ENCODE measurements at places on chromosomes 16 and 17.

GRCh38 chr17:30568117-30568430, 90.9 kb downstream of the GOSR1 start:
- no peak for DNase-seq

GRCh38 chr16:19517424-19518089, 4.3 kb downstream of the GDE1 start:
- DNase-seq = no peak

DNA sequence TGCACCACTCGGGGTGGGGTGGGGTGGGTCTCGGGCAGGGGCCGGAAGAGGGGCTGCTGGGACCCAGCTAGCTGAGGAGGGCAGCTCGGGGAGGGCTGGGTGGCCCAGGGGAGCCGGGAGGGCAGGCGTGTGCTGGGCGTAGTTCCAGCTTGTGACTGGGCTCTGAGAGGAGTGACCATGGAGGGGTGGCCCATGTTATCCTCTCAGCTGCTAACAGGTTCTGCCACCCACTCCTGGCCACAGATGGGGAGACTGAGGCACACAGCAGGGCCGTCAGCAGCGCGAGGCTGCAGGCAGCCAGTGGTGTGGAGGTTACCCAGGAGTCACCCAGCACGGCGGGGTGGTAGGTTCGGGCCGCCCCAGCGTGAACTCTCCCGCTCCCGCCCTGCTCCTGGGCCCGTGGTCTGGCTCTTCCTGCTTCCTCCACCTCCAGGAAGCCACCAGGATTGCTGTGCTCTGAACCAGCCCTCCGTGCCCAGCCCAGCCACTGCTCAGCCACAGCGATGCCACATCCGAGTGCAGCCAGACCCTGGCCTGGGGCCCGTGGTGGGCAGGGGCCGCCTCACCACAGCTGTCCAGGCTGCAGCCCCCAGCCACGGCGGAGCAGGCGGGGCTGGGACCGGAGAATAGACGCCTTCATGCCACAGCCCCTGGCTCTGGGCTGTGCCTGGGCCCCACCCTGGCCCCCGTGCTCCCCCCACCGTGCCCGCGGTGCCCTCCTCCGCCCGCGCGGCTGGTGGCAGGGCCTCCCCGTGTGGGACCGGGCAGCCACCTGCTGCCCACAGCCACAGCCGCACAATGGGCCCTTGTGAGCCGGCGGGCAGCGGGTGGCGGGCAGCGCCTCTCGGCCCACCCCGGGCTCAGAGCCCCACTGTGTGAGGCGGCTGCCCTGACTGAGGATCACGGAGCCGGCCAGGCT, 26.3 kb upstream of the SSTR5 start:
- no peak for DNase-seq

DNA sequence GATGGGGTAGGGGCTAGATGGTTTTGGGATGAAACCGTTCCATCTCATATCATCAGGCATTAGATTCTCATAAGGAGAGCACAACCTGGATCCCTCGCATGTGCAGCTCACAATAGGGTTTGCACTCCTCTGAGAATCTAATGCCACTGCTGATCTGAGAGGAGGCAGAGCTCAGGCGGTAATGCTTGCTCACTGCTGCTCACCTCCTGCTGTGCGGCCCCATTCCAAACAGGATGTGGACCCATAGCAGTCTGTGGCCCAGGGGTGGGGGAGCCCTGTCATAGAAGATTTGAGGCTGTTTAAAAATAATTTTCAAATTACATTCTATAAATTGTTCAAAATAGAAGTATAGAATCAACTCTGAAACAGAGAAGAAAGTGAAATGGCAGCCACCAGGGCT, 50.8 kb downstream of the PHKB start:
- DNase-seq = no peak

DNA sequence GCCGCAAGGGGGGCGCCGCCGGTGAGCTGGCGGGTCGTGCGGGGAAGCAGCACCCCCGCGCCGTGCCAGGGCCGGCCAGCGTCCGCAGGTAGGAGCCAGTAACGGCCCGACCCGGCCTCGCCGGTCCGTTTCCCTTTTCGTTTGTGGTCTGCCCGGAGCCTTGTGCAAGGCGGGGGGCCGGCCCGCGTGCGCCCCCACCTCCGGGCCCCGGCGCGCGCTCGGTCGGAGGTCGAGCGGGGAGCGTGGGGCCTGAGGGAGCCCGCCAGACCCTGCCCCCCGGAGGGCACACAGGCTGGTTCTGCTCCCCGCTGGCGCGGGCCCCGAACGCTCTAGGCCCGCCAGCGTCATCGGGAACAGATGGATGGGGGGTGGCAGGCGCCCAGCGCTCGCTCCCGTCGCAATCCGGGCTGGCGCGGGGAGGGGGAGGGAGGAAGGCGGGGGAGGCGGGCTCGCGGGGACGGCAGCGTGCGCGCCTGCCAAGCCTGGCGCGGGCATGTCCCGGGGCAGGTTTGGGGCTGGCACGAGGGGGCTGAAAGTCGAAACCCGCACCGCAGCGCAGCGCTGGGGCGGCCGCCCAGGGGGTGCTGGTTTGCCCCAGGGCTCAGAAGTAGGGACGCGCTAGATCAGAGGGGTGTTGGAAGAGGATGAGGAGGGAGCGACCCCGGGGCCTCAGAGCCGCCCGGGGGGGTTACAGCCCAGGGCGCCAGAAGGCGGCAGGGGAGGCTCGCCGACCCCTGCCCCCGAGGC, 1.5 kb upstream of the GSE1 start:
- DNase-seq = peak; percentile 64

GRCh38 chr16:72797621-72798020, 250.3 kb downstream of the ZFHX3 start:
- no peak for DNase-seq

- DNase-seq = no peak
These were observed 5.5 kb upstream of the SRL start for GRCh38 chr16:4247460-4247784.

DNA sequence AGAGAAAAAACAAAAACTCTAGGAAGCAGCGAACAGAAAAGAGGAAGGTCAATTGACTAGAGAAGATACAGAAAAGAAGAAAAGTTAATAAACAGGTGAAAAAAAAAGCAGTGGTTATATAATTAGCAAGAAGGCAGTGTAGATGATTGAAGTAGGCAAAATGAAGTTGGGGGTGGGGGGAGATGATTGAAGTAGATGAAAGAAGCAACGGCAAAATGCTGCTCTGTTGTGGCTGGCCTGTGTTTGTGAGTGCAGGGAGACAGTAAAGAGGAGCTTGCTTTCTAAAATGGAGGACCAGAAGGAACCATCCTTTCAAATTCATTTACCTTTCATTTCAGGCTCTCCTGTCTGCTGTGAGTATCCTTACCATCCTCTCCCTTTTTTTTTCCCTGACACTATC, 3.6 kb downstream of the EVI2B start:
- DNase-seq = peak; percentile 76

DNA sequence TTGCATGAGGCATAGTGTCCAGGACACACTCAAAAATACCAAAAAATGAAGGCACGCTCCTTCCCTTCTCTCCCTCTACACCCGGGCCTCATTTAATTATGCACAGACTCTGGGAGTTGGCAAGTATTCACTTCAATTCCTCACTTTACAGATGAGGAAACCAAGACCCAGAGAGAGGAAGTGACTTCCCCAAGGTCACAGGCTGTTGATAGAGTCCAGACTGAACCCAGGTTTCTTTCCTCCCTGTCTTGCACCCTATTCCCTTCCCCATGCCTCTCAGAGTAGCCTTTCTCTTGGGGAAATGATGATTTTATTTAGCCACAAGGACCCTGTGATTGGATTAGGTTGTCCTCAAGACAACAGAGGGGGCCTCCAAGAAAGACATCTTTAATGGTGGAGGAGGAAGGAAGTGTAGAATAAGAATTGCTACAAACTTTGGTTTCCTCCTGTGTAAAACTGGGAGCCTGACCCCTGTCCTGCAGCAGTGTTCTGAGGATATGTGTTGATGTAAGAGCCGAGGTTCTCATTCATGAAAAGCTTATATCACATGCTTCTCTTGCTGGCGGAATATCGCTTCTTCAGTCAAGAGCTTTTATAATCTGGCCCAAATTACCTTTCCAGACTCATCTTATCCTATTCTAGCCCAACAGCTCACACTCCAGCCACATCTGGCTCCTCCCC, 48.8 kb upstream of the SIAH1 start:
- no peak for DNase-seq

DNA sequence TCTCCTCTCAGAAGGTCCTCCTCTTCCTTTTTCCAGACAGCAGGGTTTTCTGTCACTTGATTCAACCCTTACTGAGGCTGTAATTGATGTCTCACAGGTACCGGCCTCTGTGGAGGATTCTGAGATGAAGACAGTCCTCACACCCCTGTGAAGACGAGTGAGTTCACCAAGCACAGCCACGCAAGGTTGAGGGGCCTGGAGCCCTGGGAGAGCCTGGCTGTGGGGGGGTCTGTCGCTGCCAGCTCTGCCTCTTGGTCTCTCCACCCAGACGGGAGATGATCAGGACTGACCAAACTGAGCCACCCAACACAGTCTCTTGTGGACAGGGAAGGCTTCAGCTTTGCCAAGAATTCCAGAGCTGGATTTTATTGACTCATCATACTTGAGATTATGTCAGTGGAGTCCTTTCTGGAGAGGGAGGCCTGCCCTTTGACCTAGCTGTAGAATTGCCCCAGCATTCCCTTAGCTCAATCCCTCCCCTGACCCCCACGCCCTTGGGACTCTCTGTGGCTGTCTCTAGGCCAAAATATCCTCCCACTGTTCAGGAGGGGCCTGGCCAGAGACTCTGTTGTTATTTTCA, 51.1 kb upstream of the CRHR1 start:
- no peak for DNase-seq

DNA sequence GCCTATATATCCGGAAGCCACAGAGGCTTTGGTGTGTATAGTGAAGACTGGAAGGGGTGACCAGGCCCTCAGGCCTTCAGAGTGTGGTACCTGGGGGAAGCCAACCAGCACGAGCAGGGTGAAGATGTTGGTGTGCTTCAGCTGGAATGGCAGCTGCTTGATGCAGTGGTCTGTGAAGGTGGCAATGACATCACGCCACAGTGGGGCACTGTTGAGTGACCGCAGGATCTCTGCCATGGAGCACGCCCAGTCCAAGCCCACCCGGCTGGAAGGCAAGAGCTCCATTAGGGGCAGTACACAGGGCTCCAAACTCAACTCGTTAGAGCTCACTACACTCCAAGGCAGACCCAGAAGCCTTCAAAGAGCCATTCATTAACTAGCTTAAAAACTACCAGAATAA, 68.5 kb upstream of the ATP2A3 start:
- peak; percentile 11 for DNase-seq

- DNase-seq = no peak
These were observed 10.6 kb downstream of the BLTP2 start for GRCh38 chr17:28634206-28634865.

DNA sequence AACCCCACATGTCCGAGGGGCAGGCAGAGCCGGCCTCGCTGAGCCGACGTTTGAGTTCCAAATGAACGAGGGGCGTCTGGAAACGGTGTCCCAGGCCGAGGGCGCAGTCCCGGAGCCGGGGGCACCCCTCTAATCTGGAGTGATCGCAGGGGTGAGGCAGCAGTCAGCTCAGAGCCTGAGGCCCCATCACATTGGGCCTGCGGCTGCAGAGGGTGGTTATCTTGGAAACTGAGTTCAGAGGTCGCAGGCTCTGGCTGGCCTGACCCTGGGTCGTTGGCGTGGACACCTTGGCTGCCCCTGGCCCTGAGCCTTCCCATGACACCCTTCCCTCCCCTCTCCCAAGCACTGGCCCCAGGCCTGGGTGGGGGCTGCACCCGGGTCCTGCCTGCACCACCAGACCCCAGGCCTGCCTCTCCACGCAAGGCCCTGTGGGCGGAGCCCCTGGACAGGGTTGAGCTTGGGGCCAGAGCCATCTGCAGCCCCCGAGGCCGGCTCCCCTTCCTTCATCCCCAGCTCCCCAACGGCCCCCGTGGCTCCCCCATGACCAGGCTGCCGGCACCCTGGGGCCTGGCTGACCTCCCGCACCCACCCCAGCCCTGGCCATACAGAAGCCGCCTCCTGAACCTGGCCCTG, 45.6 kb downstream of the ZFPM1 start:
- DNase-seq = no peak

DNA sequence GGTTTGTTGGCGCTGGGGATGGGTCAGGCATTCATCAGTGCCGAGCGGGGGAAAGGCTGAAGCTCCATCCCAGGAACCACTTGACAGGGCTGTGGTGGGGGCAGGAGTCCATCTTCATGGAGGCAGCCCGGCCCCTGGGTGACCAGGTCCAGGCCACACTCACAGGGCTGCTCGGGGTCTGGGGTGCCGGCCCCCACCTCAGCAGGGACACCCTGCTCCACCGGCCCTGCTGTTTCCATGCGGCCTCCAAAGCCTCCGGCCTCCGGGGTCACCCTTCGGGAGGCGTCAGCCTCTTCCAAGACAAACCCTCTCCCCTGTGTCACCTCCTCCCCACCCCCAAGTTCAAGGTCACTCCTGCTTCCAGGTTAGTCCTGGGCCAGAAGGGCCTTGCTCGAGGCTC, 22.1 kb downstream of the GALNS start:
- no peak for DNase-seq

- no peak for DNase-seq
These were observed 90.7 kb upstream of the TMEM97 start for GRCh38 chr17:28228109-28228840.

DNA sequence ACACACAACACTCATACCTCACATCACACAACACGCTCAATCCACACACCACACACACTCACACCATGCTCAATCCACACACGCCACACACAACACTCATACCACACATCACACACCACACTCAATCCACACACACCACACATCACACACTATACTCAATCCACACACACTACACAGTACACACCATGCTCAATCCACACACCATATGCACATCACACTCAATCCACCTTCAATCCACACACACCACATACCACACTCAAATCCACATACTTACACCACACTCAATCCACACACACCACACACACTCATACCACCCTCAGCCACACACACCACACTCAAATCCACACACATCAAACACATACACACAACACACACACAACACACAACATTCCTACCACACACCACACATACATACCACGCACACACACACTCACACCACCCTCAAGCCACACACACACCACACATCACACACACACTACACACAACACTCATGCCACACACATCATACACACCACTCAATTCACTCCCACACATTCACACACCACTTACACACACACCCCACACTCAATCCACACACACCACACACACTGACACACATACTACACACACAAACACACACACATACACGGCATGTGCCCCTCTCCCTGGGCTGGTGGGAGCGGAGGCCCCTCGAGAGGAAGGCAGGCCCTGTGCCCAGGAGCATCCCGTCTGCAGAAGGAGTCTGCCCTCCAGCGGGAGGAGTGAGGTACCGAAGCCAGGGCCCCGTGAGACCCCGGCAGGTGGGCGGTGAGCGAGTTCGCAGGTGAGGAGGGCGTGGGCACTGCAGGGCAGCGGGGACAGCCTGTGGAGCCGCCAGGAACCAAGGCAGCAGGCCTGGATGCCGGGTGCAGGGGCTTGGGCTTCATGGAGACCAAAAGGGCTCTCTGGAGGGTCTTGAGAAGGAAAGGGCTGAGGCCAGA, 33.1 kb upstream of the RPTOR start:
- DNase-seq = peak; percentile 79

DNA sequence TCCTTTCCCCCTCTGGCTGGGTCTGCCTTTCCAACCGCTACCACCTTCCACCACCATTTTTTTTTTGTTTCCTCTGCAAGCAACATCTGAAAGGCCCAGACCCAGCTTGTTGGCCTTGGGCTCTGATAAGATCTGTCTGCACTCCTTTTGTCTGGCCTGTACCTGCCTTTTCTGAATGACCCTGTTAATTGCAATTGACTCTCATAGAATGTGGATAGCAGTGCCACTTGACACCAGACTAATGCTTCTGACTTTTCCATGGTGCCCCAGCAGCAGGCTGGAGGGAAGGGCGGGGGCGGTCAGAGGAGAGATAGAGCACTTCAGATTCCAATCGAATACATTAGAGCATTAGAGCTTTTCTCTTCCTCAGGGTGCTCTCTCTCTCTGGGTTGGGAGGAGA, 538.9 kb downstream of the WWOX start:
- DNase-seq = no peak

GRCh38 chr16:72113616-72113945, 19.9 kb downstream of the DHX38 start:
- DNase-seq = no peak
